ENCODE measurements at places on chromosomes 11 and 22.
A peak's percentile ranks its signal among the peaks of the same experiment; 100 is the strongest.

- no peak for DNase-seq
Measured at GRCh38 chr11:128707681-128708080, 13.8 kb downstream of the FLI1 start.

DNA sequence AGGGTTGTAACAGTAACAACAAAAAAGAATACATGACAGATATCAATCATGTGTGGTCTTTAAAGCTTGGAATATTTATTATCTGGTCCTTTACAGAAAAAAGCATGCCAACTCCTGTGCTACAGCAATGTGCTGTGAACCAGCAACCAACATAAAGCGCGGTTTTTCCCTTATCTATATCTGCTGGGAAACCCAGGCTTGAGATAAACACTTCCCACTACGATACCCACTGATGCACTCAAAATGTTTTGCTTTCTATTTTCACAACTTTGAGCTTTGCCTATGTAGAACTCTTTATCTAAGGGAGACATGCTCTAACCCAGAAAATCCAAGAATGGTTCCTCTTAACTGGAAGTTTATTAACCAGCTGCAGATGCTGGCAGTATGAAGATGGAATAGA is 19.0 kb downstream of the ZBED5 start:
- DNase-seq: no peak

DNA sequence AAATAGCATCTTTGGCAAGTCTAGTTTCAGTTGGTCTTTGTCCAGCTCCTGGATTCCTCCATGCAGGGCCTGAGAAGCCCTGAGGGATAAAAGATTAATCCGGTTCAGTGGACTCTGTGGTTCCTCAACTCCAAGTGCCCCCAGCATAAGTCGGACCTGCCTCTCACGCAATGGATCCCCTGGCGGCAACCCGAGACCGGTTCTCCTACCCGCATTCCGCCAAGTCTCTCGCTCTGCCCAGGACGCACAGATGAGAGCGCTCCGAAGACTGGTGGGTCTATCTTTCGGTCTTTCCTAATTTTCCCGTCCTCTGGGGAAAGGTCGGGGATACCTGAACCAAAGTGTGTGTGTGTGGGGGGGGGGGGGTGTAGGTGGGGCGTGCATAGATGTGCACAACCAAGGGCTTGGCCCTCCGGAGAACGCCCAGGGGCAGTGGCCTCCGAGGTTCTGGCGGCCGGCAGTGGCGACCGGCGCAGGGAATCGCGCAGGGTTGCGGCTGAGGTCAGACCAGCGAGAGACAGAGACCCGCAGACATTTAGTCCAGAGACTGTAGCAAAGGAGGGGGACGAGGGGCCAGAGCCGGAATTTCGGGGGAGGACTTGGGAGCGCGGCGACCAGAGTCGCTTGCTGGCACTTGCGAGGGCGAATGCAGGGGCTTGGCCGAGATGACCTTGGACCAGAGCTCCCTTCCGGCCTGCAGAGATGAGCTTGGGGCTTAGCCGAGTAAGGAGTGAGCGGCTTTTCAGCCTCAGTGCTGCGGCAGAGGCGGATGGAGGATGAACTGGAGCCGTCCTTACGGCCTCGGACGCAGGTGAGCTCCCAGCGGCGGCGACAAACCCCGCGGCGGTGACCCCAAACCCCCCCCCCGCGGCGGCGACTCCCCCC is 712 bp upstream of the SLC2A11 start:
- peak; percentile 12 for DNase-seq

- no peak for DNase-seq
Measured at GRCh38 chr11:2088746-2089535, 50.2 kb downstream of the IGF2 start.

DNA sequence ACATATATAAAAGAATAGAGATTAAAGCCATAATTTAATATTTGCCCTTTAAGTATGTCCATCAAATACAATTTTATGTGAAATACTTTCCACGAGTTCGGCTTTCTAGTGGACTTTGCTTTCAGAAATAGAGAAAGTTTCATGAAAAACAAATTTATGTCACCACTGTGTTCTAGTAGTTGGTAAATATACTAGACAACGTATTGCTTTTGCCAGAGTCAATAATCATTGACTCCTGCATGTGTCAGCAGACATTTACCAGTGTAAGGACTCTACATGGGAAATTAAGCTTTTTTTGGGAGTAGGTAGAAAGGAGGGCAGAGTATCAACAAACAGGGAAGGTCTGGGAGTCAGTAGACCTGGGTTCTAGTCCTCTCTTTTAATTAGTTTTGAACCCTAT is 32.3 kb upstream of the CAT start:
- no peak for DNase-seq

- no peak for DNase-seq
Measured at GRCh38 chr22:22076932-22077703, 94.5 kb upstream of the TOP3B start.

GRCh38 chr11:119169282-119169719 is 776 bp downstream of the NLRX1 start:
- peak; percentile 35 for DNase-seq

DNA sequence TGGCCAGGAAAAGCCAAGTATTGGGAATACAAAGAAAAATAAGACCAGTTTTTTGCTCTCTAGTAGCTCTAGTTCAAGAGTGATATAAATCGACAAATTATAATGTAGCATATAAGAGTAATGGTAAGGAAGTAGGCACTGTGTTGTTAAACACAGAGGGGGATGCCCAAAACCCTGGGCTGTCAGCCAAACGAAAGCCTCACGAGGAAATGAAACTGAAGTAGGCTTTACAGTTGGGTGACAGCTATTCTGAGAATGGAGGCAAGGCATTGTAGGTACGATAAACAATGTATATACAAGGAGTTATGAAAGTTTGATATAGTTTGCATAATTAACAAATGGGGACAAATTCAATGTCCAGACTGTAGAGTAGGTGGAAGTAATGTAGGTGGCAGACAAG is 176.4 kb downstream of the FAM181B start:
- DNase-seq: no peak
